ENCODE measurements at places on chromosomes 7 and 10. TPM values are rescaled to one million over a fixed set of nuclear protein-coding genes. Genes with fewer than 3 reads are reported as not detected.
A peak's percentile ranks its signal among the peaks of the same experiment; 100 is the strongest.

- no peak for DNase-seq
These were observed 137.6 kb upstream of the PITRM1 start for GRCh38 chr10:3310016-3310784.

DNA sequence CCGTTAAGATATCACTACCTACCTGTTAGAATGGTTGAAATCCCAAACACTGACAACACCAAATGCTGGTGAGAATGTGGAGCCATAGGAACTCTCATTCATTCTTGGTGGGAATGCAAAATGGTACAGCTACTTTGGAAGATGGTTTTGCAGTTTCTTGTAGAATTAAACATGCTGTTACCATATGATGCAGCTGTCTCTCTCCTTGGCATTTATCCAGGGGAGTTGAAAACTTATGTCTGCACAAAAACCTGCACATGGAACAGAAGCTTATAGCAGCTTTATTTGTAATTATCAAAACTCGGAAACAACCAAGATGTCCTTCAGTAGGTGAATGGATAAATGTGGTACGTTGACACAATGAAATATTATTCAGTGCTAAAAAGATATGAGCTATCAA is 199.5 kb downstream of the BICC1 start:
- DNase-seq = no peak

- no peak for DNase-seq
These were observed 57.9 kb upstream of the CAPZA2 start for GRCh38 chr7:116804471-116804870.

DNA sequence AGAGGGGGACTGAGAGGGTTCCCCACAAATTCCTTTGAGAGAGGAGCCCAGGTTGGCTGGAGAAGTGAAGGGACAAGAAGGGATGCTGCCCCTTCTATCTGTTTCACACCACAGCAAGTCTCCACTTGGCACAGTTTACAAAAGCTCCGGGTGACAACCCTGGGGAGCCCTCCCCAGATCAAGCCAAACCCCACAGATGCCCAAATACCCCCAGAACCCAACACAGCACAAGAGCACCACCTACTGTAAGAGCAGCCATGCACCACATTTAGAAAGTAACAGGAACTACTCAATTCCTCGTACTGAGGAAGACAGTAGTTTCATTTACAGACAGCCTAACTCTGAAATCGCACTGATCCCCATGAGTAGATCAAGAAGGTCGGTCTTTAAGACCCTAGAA is 67.8 kb upstream of the ATP6V0A4 start:
- no peak for DNase-seq

GRCh38 chr10:13712837-13713581 is 126.2 kb downstream of the PRPF18 start:
- DNase-seq = no peak

GRCh38 chr10:29057822-29058331 is 231.0 kb upstream of the LYZL1 start:
- DNase-seq = no peak

- DNase-seq = no peak
These were observed 35.8 kb downstream of the GPER1 start for GRCh38 chr7:1123715-1124114.

- no peak for DNase-seq
These were observed 17.0 kb upstream of the UTF1 start for GRCh38 chr10:133212853-133213494.

- DNase-seq = no peak
These were observed 304.5 kb downstream of the WDR37 start for GRCh38 chr10:1360558-1361164.

- DNase-seq = no peak
These were observed 179.0 kb downstream of the PTEN start for GRCh38 chr10:88042160-88043100.

GRCh38 chr7:97847791-97848190 is 24.4 kb downstream of the ASNS start:
- DNase-seq = no peak

- DNase-seq = no peak
These were observed 137.4 kb downstream of the GLI3 start for GRCh38 chr7:42099470-42100155.

DNA sequence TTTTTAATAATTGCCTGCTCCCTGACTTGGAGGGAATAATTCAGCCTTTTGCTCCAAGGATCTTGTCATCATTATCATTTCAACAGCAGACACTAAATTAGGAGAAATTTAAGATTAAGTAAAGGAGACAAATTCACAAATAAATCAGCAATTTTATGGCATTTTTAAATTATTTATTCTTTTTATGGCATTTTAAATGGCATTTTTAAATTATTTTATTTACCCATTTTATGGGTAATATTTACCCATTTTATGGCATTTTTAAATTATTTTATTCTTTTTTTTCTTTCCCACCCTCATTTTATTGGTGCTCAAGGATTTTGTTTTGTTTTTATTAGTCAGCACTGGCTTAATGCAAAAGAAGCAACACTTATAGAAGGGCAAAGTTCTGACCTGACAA is 1201.0 kb upstream of the SORCS1 start:
- DNase-seq = no peak

GRCh38 chr10:121339114-121339513 is 259.1 kb downstream of the FGFR2 start:
- no peak for DNase-seq

DNA sequence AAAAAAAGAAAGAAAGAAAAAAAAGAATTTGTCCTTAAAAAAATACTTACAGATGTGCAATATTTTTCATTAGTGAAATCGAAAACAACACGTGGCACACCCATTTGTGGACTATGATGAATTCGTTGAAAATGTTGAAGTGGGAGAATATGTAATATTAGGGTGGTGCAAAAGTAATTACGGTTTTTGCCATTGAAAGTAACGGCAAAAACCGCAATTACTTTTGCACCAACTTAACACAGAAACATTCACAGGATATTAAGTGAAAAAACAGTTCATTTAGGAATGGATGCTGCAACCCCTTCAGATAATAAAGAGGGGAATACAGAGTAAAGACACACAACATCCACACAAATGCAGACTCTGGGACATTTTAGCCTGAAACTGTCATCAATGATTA is 96.0 kb downstream of the CALN1 start:
- DNase-seq = no peak

GRCh38 chr10:110643653-110644597 is at the start of gene RBM20:
Gene RBM20 (plus strand): TSS chr10:110644336. CDS start chr10:110644455, 119 bp downstream.
- DNase-seq = no peak

GRCh38 chr10:72011468-72011867 is 47.3 kb downstream of the CHST3 start:
- DNase-seq = no peak

- DNase-seq = no peak
These were observed 208.4 kb downstream of the KIF20B start for GRCh38 chr10:89909752-89910151.

DNA sequence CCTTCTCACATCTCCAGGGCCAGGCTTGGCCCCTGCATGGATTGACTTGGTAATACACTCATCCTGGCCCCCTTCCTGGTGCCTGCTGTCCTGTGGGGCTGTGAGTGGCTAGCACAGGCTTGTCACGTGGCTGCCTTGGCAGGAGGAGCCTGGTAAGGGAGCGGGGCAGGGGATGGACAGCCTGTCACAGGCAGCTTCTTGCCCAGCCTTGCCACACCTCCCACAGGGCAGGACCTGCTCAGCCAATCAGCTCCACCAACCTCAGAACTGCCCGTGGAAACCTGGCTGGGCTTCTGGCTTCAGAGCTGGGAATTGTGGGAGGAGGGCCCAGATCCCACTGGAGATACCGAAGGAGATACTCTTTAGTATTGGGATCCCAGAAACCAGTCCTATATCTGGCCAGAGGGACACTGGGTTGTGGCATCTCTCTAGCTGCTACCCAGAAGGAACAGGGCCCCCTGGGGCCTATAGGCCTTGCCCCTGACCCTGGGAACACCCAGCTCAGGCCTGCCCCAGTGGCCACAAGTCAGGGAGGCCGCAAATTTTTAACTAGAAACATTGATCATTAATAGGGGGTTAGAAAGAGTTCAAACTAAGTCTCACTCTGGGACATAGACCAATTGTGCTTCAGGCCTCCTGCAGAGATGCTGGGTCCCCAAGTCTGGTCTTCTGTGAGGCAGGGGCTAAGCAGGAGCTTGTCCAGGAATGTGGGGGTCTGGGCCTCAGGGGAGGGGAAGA is at the start of gene HOGA1:
Gene HOGA1 (plus strand): TSS at position 330 of the 738 bp plus-strand sequence. CDS start 315 bp downstream, at position 645.
- no peak for DNase-seq

GRCh38 chr7:69782917-69783684 is 184.8 kb downstream of the AUTS2 start:
- peak; percentile 30 for DNase-seq

PLEKHA8 gene
- 18.2 TPM for polyA plus RNA-seq

NUB1 gene
- polyA plus RNA-seq = 80.3 TPM

ACTL6B gene
- polyA plus RNA-seq = not detected

SH2D4B gene
- 0.14 TPM for polyA plus RNA-seq

All from right renal cortex interstitium (tissue), 3 donors.